NT2/D1 (cell line): ENCODE measurements at places on chromosomes 3 and 15.

GRCh38 chr3:31041161-31041978 is 146.9 kb upstream of the GADL1 start:
- DNase-seq: peak; percentile 85

DNA sequence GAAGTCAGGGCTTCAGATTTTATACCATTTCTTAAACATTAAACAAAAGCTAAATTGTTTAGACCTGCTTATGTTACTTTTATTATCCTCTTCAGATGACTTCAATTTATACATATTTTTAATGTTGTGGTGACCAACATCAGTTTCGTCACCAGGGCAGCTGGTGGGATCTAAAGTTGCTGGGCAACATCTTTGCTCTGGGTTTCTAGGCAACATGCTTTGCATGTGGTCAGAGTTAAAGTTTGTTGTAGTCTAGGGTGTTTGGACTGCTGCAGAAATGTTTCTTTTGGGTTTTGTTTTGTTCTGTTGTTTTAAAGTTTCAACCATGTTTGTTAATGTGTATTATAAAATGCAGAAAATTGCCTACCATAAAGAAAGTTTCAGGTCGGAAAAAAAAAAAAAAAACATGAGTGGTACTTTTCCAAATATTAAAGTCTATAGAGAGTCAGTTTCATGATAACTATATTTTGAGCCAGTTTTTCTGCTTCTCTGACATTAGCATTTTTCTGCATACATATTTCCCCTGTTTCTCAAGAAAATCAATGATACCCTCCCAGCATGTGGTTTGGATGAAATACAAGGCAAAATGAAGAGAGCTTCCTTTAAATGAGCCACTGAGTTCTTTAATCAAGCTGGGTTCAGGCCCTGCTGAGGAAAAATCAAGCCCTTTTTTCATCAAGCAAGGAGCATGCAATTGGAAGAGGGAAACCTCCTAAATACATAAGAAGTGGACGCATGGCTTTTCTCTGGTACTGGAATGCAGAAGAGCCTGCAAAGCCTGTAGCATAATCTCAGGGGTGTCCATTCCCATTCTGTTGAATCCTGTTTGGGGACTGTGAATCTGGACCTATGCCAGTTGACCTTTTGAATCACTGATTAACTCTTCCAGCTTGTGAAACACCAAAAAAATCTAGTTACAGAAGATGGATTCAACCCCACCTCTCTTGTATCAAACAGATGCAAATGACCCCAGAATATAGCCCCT is 35.0 kb upstream of the VGLL3 start:
- no peak for DNase-seq

DNA sequence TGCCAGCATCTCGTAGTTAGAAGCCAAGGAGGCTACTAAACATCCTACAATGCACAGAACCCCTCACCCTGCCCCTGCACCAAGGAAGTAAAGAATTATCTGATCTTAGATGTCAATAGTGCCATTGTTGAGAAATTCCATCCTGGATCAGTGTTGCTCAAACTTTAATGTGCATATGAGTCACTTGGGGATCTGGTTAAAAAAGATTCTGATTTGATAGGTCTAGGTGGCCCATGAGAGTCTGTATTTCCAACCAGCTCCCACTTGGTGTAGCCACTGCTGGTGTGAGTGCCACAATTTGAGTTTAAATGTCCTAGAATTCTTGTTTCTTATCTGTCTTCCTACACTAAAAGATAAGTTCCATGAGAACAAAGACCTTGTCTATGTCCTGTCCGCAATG is 43.7 kb downstream of the TMEM45A start:
- DNase-seq: no peak

- no peak for DNase-seq
Measured at GRCh38 chr15:37931868-37932267, 2.6 kb upstream of the TMCO5A start.

- no peak for DNase-seq
Measured at GRCh38 chr15:31412824-31413223, 86.2 kb downstream of the KLF13 start.

DNA sequence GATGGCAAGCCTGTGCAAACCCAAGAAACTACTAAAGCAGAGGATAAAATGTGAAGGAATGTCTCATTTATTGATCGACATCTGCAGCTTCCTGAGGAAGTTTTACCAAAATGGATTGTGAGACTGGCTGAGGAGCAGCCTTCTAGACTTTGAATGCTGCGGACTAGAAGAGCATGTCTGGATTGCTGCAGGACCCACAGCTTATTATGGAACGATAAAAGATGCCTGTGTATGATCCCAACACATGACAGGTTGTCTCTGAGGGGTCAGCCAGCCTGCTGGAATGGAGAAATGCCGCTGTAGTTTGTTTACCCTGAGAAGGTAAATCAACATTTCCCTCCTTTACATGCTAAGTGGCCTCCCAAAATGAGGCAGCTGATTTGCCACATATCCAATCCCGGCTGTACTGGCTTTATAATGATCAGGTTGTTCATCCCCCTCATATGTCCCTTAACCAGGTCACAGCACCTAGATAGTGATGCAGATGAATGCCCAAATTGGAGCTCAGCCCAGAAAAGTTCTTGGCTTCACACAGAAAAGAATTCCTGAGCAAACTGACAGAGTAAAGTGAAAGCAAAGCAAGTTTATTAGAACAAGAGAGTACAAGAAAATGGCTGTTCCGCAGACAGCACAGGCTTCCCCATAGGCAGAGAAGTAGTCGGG is 63.9 kb downstream of the IL12A start:
- no peak for DNase-seq

DNA sequence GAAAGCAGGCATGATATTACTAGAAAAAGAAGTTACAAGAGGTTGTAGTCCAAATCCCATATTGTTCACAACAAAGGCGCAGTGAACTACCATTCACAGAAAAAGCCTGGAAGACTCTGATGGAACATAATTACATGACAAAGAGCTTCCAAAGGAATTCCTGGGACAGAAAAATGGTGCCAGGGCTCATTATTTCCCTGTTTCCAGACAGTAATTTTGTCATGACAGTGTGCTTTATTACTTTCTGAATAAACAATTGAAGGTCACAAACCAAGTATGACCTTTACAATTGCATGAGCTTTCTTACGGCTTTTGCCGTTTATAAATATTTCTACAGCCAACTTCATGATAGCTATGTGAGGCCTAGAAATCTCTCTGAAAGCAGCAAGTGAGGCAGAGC is 61.0 kb downstream of the CYFIP1 start:
- no peak for DNase-seq

GRCh38 chr15:52392008-52392687 is 96.5 kb upstream of the MYO5C start:
- peak; percentile 60 for DNase-seq

GRCh38 chr3:25426408-25426807 is 1.7 kb upstream of the RARB start:
- DNase-seq: no peak

GRCh38 chr3:178827285-178827856 is 244.2 kb downstream of the ZMAT3 start:
- DNase-seq: no peak

GRCh38 chr15:34179234-34179633 is 30.7 kb downstream of the KATNBL1 start:
- no peak for DNase-seq

DNA sequence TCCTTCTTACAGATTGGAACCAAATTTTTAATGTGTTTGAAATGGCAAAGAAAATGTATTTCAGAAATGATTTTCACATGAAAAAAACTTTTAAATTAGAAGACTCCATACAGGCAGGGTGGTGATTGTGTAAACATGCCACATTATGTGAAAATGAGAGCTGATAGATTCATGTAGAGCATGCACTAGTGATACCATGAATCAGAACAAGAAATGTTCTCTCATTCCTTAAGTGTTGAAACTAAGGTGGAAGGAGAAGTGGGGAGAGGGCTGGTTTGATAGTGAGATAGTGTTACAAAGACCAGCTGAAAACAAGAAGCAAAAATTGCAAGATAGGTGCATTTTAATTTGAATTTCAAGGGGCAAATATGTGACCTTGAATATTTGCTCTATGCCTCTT is 100.3 kb downstream of the CCNL1 start:
- DNase-seq: no peak

- DNase-seq: no peak
Measured at GRCh38 chr3:51388286-51389029, 2.6 kb upstream of the RBM15B start.

GRCh38 chr3:131277836-131278497 is 103.6 kb upstream of the NUDT16 start:
- no peak for DNase-seq

DNA sequence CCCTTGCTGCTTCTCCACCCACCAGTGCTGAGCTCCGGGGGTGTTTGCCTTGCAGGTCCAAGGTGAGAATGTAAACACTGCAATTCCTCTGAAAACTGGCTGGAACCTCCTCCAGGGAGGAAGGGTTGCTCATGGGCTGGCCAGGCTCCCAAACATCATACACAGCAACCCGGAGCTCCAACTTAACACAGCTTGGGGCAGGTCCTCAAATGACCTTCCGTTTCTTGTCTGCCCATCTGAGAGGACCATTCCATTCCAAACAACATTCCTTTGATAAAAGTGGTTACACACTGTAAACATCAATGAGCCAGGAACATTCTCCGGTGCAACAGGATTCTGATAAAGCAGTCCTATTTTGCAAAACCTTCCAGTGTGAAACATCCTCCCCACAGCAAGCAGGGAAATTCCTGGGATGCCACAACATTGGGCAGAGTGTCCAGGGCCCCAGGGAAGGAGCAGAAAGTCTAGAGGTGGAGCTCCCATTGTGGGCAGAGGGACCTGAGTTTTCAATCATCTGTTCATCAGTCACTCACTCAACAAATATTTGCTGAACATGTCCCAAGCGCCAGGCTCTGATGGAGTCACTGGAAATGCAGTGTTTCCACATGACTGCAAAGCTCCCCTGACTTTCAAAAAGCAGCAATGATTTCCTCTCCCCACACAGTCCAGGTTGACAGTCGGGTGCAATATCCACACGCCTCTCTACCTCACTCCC is 7.3 kb upstream of the HEG1 start:
- DNase-seq: no peak

GRCh38 chr3:119643528-119643927 is 16.9 kb downstream of the POPDC2 start:
- no peak for DNase-seq

GRCh38 chr15:74995779-74996765 is 709 bp downstream of the SCAMP5 start:
- no peak for DNase-seq

DNA sequence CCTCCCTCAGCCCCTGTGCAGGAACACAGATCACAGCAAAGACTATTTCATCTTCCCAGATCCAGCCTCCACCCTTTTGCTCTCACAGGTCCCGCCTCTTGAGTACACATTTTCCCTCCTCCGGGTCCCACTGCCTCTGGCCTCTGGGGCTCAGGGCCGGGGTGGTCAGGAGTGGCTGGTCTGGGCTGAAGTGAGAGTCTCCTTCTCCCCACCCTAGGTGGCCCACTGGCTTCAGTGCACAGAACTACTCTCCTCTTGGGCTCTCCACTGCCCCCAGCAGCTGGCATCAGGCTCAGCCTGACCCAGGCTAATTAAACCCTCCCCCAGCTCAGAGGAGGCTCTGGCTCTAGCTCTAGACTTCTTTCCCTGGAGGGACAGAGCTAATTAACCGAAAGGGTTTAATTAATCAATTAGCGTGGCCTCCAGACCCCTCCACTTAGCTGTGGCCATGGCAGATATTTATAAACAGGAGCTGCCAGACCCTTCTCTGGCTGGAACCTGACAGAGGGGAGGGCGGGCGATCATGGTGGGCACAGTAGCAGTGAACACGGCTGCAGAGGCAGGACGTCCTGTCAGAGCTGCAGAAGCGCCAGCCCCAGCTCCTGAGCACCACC is 15.1 kb downstream of the DUSP7 start:
- DNase-seq: no peak

DNA sequence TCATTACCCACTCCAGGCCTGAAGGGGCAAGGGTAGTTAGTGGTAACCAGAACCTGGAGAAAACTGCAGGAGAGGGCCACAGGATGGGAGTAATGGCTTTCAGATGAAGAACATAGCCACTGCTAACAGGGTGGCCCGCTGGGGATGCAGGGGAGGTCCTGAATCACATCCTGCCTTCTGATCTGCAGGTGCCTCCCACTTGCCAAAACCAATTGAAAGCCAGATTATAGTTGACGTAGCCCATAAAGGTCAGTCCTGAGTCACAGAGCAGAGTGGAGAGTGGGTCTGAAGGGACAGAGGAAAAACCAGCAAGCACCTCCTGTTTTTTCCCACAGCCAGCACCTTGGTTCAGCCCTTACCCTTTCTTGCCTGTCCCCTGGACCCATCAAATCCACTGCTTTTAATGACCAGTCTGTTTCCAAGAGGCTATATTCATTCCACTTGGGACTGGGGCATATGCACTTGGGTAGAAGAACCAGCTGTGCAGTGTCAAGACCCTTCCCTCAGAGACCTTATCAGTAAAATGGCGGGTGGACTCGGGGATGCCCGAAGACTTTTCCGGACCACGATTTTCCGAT is 646 bp upstream of the SLC35G2 start:
- no peak for DNase-seq

DNA sequence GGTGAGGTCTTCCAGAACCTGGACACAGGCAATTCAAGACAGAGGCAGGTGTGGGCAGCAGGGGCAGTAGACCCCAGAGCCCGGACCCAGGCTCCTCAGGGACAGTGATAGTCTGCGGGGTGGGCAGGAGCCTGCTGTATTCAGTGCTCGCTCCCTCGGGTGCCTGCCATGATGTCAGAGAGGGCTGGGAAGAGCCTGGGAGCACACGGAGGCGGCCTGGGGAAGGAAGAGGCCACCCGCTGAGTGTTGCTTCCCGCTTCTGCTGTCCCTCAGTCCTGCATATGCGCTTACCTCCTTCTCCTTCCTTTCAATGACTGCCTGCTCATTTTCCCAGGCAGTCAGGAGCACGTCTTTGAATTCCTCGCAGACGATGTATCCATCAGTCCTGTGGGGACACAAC is 22.8 kb downstream of the TMEM43 start:
- peak; percentile 57 for DNase-seq

GRCh38 chr3:83934192-83935021 is 1024.4 kb upstream of the CADM2 start:
- DNase-seq: no peak

GRCh38 chr3:17190353-17191078 is 305.8 kb downstream of the PLCL2 start:
- no peak for DNase-seq

DNA sequence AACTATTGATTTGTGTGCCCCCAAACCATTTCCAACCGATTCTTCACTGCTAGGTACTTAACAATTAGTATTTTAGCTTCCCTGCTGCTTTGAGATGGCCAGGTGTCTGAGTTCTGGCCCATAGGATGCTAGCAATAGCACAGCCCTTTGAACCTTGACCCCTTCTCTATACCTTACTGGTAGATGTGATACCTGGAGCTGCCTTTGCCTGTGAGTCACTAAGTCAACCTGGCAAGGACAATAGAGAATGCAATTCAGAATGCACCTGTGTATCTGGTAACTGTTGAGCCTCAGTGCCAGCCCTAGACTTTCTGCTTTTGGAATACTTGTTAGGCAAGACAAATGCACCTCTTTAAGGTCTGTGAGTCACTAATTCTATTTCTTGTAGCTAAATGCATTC is 467.4 kb downstream of the GRM7 start:
- no peak for DNase-seq

GRCh38 chr3:37676885-37677284 is 184.8 kb upstream of the CTDSPL start:
- DNase-seq: no peak

- DNase-seq: no peak
Measured at GRCh38 chr3:45417930-45418847, 29.8 kb downstream of the LARS2 start.

GRCh38 chr3:69817988-69818387 is 78.7 kb downstream of the MITF start:
- no peak for DNase-seq

GRCh38 chr3:35498506-35499210 is 140.7 kb upstream of the ARPP21 start:
- no peak for DNase-seq
